ENCODE measurements at places on chromosomes 5 and 9.

GRCh38 chr5:97297063-97297703 is 114.1 kb upstream of the RIOK2 start:
- DNase-seq = no peak

DNA sequence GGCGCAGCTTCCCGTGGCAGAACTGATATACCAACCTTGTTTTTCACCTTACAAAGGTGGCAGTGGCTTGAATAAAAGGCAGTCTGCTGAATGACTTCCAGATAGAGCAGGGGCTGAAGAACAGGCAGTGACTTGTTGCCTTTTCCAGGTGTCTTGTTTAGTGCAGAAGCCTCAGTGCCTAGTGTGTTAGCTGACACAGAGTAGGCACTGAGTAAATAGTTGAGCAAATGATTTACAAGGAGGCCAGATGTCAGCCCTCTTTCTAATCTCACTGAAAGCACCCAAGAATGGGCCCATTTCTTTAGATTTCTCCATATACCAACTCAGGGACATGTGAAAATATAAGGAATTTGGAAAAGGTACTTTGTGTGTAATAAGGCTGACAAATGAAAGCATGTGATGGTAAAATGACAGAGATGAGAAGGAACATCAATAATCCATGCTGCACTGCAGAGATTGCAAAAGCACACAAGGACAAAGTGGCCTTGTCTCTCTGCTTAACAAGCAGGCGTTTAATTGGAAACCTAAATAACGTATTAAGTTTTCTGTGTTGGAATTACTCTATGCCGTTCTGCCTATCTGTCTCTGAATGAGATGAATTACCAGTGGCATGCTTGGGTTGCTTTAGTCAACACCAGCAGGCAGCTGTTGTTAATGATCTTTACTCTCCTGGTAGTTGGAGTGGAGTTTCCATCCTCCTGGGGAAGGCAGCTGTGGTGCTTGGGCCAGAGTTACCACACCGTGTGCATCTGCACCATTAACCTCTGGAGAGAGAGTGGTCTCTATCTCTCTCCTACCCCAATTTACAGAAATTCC is 360.1 kb upstream of the C9orf72 start:
- DNase-seq = no peak

DNA sequence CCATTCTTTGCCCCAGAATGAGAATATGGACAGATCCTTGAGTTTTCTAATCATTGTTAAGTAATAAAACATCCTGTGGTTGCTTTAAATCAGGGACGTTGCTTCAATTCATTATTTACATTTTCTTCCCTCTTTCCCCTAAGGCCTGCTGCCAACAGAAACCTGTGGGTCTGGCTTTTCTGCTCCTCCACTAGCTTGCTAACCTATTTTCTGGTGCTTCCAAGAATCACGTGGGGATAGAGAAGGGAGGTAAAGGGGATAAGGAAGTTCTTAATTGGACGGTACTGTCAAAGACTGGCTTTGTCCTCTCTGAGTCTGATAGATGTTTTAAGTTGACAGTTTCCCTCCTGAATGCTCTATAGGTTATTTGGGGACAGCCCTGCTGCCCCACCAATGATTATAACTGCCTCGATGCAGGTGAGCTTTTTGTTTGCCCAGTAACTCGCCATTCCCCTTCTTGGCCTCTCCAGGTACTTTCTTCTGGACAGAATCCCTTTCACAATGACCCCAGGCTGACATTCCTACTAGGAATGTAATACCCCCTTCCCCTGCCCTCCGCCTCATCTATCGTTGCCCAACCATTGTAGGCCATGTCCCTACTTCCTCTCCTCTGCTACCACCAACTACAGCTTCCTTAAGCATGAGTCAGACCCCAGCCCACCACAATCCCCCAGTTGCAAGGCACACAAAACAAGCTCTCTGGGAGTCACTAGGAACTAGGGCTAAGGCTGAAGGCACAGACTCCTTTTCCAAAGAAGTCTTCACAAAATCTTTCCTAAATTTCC is 19.9 kb upstream of the CPEB4 start:
- no peak for DNase-seq

DNA sequence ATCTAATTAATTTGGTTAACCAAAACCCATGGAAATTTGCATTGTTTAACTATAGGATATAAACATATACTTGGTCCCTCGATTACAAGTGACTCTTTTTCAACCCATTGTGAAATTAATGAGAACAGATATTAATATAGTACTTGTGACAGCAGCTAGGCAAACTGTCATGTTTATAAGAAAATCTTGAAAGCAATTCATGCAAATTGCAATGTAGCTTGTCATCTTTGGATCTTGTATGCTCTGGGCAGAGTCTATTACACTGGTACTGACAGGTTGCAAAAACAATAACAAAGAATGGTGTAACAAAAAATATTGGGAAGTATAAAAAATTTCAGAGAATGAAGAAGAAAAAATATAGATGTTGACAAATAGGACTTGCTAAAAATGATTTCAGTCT is 941.0 kb downstream of the DNAH5 start:
- no peak for DNase-seq

- no peak for DNase-seq
Measured at GRCh38 chr9:120711841-120712538, 2.3 kb downstream of the MEGF9 start.

GRCh38 chr5:65800775-65801174 is 78.8 kb downstream of the NLN start:
- DNase-seq = no peak

DNA sequence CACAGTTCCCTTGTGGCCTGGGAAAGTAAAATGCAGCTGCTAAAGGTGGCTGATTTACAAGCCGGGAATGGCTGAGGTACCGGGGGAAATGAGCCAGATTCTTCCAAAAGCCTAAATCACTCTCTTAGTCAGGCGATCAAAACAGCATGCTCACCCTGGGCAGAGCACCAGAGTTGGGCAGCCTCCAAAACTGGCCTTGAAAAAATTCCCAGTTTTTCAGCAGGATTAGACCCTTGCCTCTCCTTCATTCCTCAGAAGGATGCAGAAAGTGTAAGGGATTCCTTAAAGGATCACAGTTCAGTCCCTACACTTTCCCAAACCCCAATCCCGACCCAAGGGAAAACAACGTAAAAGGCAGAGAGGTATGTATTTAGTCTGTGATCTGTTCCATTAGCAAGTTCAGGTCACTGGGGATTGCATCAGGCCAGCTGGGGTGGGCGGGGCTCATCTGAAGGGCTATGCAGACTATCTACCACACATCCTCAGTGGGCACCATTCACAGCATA is 16.9 kb downstream of the TMEM174 start:
- no peak for DNase-seq

GRCh38 chr9:36396985-36397384 is 3.1 kb downstream of the RNF38 start:
- no peak for DNase-seq

DNA sequence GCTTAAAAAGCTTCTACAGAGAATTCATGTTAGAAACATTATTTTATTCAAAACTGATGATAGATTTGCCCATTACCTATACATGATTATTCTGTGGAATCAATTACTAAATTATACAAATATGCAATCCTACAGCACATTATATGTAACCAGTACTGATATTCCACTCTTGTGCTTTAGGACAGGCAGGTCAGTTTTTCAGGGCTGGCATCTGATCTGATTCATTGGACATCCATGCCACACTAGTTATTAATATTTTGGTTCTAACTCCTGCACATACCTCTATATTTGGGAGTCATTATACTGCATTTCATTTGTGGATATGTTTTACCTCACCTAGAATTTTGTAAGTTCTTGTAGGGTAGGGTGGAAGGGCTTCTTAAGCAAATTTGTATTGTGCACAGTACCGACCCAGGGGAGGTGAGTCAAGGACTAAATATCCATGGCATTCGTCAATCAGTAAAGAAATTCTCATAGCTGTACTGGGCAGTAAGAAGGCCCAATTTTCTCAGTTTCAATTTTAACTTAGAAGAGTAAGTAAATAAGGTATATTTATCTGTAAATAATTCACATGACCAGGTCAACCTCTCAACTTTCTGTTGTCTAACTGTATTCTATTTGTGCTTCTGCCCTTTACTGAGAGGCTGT is 33.5 kb downstream of the ELOVL7 start:
- no peak for DNase-seq

DNA sequence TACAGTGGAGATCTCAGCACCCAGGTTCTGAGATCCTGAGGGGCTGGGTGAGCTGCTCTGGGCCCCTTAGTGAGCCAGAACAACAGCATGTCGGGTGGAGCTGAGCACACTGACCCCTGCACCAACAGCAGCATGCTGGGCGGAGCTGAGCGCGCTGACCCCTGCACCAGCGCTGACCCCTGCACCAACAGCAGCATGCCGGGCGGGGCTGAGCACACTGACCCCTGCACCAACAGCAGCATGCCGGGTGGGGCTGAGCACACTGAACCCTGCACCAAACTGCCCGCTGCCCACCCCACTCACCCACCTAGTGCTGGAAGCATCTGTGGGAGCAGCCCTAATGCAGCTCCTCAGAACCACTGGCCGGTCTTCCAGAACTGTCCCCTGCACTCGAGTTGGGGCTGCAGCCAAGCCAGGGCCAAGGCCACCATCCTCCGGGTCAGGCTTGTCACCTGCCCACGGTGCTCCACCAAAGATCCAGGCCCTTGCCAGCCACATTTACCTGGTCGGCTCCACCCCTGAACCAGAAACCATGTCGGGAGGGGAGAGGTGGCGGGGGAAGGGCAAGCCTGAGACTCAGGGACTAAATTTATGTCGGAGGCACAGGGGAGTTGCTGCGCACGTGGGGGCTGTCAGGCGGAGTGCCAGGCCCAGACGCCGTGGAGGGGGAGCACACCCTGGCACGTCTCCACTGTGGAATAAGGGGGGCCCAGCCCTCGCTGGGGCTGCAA is 80.3 kb downstream of the ADAMTS2 start:
- no peak for DNase-seq

DNA sequence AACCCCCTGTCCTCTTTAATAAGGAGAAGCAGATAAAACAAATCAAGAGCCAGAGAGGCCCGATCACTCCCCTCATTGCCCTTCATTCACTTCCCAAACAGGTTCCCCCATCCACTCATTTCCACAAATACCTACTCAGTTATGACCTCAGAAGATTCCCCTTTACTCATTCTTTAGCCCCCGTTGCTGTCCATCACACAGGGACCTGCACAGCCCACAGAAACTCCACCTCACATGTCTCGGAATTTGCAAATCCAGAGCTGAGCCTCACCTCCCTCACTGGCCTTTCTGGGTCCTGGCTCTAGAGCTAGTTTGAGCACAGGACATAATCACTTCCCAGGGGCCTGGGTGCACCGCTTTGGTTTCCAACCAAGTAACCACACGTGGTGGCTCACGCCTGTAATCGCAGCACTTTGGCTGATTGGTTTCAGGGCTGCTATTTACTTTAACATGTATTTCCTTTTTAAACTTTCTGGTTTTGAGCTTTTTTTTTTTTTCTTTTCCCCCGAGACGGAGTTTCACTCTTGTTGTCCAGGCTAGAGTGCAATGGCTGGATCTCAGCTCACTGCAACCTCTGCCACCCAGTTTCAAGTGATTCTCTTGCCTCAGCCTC is 17.8 kb downstream of the ATP6V0E1 start:
- DNase-seq = no peak

- no peak for DNase-seq
Measured at GRCh38 chr5:33509036-33509435, 68.3 kb downstream of the TARS1 start.

DNA sequence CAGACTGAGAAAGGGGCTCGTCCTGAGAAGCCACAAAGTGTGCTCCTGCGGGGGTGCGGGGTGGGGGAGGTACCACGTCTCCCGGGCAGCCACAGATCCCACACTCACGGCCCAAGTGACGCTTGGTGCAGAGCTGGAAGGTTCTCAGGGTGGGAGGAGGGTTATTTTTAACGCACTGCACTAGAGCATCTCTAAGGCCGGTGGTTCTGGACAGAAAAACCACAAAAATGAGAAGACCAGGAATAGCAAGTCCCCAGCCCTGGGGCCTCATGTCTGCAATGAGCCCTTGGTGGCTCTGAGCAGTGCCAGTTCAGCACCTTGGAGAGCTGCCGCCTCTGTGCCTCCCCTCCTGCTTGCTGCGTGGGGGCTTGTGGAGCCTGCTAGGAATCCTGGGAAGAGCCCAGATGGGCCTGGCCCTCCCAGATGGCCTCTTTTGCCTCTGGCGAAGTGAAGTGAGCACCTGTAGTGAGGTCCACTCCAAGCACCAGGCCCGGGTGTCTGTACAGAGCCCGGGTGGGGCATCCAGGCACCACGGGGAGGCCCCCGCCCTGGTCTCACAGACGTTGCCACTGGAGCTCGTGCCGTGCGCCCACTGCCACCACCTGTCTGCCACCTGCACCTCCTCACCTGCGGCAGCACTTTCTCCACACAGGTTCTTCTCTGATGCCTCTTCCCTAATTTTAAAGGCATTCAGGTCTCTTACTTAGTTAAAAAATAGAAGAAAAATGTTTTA is 48.9 kb upstream of the CACNA1B start:
- DNase-seq = no peak

DNA sequence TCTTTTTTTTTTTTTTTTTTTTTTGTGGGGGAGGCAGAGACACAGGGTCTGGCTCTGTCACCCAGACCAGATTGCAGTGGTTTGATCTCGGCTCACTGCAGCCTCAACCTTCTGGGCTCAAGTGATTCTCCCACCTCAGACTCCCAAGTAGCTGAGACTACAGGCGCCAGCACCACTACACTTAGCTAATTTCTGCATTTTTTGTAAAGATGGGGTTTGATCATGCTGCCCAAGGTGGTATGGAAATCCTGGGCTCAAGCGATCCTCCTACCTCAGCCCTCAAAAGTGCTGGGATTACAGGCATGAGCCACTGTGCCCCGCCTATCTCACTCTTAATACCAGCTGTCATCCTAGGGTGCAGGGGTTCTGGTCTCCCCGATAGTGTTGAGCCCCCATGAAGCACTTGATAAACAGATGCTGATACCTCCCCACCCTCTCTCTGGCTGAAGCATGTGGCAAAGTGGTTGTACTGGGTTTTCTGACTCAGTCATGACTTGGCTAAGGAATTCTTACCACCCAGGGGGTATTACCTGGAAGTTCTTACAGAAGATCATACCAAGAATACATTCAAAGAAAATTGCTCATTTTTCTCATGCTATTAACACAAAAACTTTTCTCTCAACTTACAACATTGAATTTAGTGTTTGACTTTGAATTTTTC is 110.2 kb upstream of the DAPK1 start:
- no peak for DNase-seq

- DNase-seq = no peak
Measured at GRCh38 chr5:178385496-178385890, 152.9 kb upstream of the PHYKPL start.

DNA sequence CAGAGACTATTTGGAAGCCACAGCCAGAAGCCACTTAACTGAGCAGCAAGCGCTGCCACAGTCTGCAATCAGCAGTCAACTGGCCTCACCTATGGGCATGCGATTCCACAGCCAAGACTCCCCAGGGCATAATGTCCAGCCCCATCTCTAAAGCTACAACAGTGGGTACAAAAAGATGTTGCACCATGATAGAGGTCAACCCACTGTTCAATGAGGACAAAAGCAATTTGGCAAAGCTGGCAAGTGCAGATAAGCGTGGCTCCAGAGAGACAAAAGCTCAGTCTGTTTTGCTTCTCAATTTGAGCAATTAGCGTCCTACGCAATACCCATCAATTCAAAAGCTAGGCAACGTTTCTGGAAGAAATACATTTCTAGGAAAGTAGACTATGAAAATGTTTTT is 3.2 kb downstream of the TAS2R1 start:
- DNase-seq = no peak

GRCh38 chr9:135515083-135515951 is 5.9 kb upstream of the LCN1 start:
- no peak for DNase-seq

- no peak for DNase-seq
Measured at GRCh38 chr5:167463939-167464338, 827.5 kb upstream of the WWC1 start.

Data from activated CD8-positive, alpha-beta memory T cell treated with anti-CD3 and anti-CD28 coated beads for 1 hour (primary cell).